ENCODE measurements at places on chromosomes 6 and 20.

GRCh38 chr6:47353871-47354270, 44.2 kb upstream of the TNFRSF21 start:
- no peak for DNase-seq

- no peak for DNase-seq
Observed at GRCh38 chr6:158150701-158151100, 17.4 kb downstream of the SERAC1 start.

- no peak for DNase-seq
Observed at GRCh38 chr20:8153281-8153908, 21.3 kb downstream of the PLCB1 start.

DNA sequence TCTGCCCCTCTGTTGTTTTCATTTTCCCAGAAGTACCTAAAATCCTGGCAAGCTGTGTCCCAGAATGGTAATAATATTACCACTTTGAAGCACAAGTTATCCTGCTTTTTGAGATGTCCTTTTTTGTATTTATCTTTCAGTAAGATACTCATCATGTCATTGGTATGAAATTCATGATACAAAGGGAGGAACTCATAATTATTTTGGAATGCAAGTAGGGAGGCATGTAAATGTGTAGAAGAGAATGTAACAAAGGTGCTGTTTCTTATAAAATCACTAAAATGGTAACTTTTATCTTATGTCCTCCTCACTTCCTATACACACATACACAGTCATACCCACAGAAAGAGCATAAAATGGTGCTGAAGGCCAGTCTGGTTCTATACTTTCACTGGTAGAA, 109.9 kb downstream of the CD2AP start:
- no peak for DNase-seq

GRCh38 chr20:35831029-35831428, 59.2 kb downstream of the PHF20 start:
- no peak for DNase-seq

- DNase-seq = no peak
Observed at GRCh38 chr6:138973466-138974153, 14.4 kb downstream of the REPS1 start.

DNA sequence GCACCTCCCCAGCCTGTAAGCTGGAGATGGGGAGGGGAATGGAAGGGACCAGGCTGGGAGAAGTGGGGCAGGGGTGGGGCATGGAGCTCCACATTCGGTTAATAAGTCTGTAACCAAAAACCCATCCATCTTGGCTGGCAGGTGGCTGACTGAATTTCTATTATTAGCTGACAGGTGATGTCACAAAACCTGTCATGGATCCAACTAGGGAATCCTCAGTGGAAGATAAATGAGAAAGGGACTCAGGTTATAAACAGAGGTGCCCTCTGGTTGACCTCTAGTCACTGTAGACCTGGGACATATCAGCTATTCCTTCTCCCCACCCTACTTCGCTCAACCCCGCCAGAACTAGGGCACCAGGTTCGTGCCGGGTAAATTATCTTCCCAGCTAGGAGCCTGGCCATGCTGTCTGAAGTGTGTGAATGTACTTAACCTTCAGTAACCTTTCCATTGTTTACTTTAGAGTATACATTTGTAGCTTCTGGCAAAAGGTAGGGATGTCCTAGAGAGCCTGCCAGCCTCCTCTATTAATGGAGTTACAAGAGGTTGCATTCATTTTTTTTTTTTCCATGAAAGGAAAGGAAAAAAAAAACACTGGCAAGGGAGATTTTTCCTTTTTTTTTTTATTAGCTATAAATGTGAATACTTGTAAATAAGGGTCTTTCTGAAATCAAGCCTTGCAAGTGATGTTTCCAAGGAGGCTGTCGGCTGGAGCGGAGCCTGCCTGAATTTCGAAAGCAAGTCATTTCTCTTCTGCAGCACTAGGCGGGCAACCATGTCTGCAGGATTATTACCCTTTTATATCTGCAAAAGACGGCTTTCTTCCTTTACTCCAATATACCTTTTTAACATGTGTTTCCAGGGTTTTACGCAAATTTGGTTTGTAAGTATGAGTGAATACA, 135.9 kb downstream of the TMEM242 start:
- no peak for DNase-seq

GRCh38 chr6:135251498-135252441, 70.7 kb downstream of the MYB start:
- DNase-seq = no peak

DNA sequence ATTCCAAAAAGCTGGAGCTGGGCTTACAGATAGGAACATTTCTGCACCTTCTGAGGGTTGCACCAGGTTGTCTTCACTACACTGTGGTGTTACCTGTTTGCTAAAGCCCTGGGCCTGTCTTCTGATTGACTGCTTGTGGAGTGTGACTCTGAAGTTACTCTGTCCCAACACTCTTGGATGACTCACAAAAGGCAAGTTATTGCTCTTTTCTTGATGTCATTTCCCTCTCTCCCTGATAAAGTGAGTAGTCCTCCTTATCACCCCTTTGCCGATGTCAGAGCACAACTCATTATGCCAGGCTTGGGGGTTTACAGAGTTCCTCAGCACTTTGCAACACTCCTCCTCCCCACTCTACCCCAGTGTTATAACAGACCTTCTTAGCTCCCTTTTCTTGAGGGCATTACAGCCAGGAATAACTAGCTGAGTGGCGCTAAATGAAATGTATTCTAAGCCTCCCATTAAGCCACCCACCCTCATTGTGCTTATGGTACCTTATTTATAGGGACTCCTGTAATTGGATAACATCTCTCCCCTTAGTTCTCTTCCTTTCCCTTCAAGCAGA, 36.1 kb upstream of the NKX2-4 start:
- no peak for DNase-seq

DNA sequence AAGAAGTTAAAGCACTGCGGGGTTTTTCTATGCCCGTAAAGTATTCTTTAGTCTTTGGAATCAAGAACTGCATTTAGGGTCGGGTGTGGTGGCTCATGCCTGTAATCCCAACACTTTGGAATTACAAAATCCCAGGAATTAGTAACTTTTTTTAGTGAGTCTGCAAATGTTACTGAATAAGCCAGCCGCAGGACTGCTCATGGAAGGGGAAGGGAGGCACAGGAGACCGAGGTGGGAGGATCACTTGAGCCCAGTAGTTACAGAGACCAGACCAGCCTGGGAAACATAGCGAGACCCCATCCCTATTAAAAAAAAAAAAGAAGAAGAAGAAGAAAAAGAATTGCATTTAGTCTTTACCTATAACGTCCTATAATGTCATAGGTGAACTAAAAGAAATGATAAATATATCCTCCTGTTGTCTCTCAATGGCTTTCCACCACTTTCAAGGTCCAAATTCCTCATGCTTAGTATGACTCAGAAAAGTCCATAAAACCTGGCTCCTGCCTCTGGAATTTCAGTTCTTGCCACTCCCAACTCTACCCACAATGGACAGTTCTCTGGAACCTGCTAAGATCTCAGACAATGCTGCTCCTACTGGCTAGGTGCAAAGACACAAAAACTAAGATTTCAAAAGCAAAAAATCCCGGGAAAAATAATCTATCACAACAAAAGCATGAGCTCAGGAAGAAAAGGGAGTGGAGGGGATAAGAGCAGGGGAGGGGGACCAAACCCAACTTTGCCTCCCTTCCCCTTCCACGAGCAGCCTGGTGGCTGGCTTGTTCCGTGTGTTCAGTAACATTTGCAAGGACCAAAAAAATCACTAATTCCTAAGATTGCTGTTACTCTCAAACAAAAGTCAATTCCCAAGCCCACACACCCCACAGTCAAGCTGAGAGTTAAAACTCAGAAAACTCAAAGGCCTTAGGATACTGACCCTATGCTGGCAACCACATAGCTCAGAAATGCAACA, 39.0 kb downstream of the B4GALT5 start:
- DNase-seq = no peak

DNA sequence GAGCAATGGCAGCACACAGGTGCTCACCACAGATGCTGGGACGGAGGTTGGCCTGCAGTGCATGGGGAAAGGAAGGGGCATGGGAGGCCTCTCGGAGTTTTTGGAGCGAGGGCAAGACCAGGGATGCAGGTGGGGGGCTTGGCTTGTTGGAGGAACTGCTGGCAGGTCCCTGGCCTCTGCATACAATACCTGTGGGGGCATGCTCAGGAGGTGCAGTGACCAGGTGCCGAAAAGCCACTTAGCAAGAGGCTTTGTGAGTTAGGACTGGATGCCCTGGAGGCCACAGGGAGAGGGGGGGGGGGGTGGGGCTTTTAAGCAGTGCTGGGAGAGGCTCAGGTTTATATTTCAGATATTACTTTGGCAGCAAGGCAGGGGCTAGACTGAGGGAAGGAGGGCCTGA, 142.7 kb downstream of the F13A1 start:
- no peak for DNase-seq

GRCh38 chr6:147709396-147710272, 201.1 kb downstream of the SAMD5 start:
- DNase-seq = no peak

GRCh38 chr20:13249798-13250170, 28.7 kb downstream of the ISM1 start:
- no peak for DNase-seq

DNA sequence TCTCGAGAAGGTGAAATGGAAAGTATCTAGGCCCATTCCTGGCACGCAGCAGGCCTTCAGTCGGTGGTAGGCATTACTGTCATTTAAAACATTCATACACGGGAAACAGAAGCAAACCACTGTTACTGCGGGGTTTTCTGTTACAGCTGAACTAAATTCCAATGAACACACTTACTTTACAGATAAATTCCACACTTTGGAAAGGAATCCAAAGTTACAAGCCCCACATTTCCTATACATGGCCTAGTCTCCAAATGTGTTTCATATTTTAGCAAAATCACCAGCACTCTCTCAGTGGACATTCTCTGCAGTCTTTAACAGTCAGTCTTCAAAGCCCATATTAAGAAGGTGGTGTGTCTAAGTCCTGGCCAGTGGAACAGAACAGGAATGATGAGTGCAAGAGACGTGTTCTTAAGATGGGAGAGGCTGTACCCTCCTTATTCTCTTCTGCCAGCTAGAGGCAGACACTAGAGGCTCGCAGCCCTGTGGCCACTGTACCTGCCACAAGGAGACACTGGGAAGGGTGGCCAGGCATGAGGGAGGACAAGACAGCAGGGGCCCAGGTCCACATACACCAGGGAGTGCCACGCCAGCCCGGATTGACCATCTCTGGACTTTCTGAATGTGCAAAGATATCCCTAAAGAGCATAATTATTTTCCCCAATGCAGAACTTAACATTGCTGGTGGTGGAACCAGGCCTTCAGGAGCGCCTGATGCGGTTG, 76.4 kb downstream of the CDC5L start:
- no peak for DNase-seq

GRCh38 chr6:24631671-24632070, 14.3 kb downstream of the KIAA0319 start:
- DNase-seq = no peak

DNA sequence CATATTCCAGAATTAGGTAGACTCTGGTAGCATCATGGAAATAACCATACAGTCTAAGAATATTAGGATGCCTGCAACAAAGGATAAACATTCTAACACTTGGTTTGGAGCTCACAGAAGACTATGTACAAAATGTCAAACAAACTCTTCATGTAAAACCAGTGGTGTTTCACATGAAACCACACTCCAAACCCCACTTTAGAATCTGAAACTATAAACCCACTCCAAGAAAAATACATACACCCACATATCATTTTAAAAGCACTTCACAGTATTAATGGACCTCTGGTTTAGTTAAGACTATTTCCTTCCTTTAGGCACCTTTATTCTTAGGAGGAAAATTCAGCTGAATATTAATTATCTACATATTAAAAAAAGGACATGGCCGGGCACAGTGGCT, 10.5 kb downstream of the AURKA start:
- no peak for DNase-seq

GRCh38 chr6:90195094-90195829, 101.4 kb downstream of the BACH2 start:
- DNase-seq = no peak

- no peak for DNase-seq
Observed at GRCh38 chr6:159023893-159024292, 20.9 kb downstream of the TAGAP start.

- no peak for DNase-seq
Observed at GRCh38 chr20:20211274-20211987, 156.5 kb upstream of the INSM1 start.

GRCh38 chr20:46330072-46330763, 21.9 kb upstream of the CDH22 start:
- DNase-seq = no peak

DNA sequence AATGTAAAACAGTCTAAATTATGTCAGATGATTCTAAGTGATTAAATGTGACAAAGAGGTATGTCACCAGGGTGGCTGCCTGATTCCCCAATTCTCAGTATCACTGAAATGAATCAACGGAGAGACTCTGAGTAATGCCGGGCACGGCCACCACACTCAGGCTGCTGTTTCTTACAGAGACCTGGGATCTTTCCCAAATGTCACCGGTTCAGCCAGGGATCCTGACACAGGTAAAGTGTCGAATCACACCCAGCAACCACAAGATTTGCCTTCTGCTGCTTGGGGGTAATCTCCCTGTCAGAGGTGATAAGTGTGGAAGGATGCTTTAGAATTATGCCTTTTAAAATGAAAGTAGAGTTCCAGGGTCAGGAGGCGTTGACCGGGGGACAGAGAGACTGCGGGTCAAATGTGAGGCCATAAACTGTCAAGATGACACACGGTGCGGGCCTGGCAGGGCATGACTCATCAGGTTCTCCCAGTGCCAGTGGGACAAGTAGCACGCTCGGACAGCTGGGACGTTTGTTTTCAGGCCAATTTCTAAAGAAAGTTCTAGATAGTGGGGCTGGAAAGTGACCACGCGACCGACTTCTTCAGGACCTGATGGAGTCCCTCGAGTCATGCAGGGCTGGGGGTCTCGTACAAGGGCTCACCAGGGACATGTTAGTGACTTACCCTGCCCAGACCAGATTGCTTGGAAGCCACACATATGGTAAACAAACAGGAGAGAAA, 48.9 kb downstream of the PRDM1 start:
- no peak for DNase-seq

GRCh38 chr6:9537381-9537780, 877.5 kb downstream of the TFAP2A start:
- DNase-seq = no peak

GRCh38 chr20:10558635-10559187, 115.1 kb downstream of the JAG1 start:
- no peak for DNase-seq

DNA sequence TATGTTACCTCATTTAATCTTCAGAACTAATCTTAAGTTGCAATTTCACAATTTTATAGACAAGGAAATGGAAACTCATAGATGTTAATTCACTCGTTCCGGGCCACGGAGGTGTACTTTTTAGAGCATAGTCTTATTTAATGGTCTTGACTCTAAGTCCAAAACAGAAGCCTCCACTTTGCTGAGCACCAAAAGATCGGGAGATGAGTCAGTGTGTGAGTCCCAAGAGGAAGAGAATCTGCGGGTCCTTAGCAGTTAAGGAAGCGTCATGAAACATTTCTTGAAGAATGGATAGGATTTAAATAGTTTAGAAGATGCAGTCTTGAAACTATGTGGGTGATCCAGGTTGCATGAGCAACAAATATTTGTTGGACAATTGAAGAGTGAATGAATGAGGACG, 231.8 kb upstream of the QKI start:
- DNase-seq = no peak

GRCh38 chr6:19354181-19354580, 483.0 kb upstream of the ID4 start:
- no peak for DNase-seq

GRCh38 chr6:53244399-53244931, 95.8 kb upstream of the GCM1 start:
- DNase-seq = no peak
